Myometrial cell (primary cell): ENCODE measurements at places on chromosomes 1 and 21. TPM values are rescaled to one million over a fixed set of nuclear protein-coding genes. Genes with fewer than 3 reads are reported as not detected.

The CXADR gene
- total RNA-seq, result 0.86 and 3.5 TPM in 2 replicates

The LENEP gene
- not detected in 2 replicates for total RNA-seq

The ELOVL1 gene
- 86.8 and 121 TPM in 2 replicates for total RNA-seq

The IL20 gene
- total RNA-seq, result not detected in 2 replicates

The SPRR2E gene
- total RNA-seq, result not detected in 2 replicates

The TMPRSS2 gene
- total RNA-seq, result not detected in 2 replicates

The ESPN gene
- total RNA-seq, result not detected in 2 replicates

The FAM78B gene
- 0.29 and 2.7 TPM in 2 replicates for total RNA-seq

The CNN3 gene
- total RNA-seq, result 243 and 268 TPM in 2 replicates

The PDPN gene
- total RNA-seq, result 2.5 and 4.6 TPM in 2 replicates

The SLC30A1 gene
- 3.2 and 4.6 TPM in 2 replicates for total RNA-seq

The C2CD4D gene
- not detected in 2 replicates for total RNA-seq

The ST6GALNAC5 gene
- 1.6 and 2.0 TPM in 2 replicates for total RNA-seq

The PLA2G2D gene
- not detected in 2 replicates for total RNA-seq

The KDF1 gene
- 0.18 and 0.58 TPM in 2 replicates for total RNA-seq

The ZBTB37 gene
- 1.2 and 1.9 TPM in 2 replicates for total RNA-seq

The FCGR3B gene
- total RNA-seq, result not detected in 2 replicates

The GJA8 gene
- total RNA-seq, result not detected in 2 replicates
